ENCODE measurements at places on chromosomes 3 and 15. TPM values are rescaled to one million over a fixed set of nuclear protein-coding genes. Genes with fewer than 3 reads are reported as not detected.

Gene TTLL13
- not detected for total RNA-seq

Gene KBTBD13
- not detected for total RNA-seq

Gene GOLGA8M
- 0.26 TPM for total RNA-seq

Gene ZNF501
- total RNA-seq, result 16.0 TPM

Gene PLXND1
- total RNA-seq, result 109 TPM

- peak; percentile 5 for DNase-seq
Observed at GRCh38 chr3:172461530-172462138, 13.4 kb upstream of the GHSR start.

DNA sequence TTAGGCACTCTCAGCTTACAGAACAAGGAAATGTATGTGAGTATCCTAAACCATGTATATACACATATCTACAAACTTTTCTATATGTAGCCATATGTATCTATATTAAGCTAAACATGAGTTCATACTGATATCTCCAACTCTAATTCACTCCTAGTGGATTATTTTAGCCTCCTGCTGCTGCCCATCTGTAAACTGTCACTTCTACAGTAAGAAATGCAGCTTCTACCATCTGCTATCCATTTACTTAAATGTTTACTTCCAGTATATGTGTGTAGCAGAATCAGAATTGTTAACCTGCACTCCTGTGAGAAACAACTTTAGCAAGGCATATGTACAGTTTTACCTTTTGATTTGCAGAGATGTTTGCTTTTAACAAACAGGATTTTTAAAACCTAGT is 478.5 kb upstream of the CBLB start:
- DNase-seq, result no peak

DNA sequence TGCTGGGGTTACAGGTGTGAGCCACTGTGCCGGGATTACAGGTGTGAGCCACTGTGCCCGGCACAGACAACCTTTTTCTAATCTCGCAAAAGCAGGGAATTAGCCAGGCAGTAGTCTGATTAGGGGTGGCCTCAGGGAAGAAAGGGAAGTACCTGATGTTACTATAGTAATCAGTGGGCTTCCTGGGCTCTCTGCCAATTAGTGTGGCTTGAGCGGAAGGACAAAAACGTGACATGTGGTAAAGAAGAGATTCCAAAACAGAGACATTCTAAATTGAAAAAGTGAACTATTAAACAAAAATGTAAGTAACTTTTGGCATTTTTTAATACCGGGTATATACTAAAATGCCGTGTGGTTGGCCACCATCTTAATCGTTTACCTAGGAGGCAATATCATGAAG is 48.1 kb downstream of the CFAP20DC start:
- no peak for DNase-seq

GRCh38 chr3:24272875-24273274 is 221.8 kb downstream of the THRB start:
- no peak for DNase-seq

DNA sequence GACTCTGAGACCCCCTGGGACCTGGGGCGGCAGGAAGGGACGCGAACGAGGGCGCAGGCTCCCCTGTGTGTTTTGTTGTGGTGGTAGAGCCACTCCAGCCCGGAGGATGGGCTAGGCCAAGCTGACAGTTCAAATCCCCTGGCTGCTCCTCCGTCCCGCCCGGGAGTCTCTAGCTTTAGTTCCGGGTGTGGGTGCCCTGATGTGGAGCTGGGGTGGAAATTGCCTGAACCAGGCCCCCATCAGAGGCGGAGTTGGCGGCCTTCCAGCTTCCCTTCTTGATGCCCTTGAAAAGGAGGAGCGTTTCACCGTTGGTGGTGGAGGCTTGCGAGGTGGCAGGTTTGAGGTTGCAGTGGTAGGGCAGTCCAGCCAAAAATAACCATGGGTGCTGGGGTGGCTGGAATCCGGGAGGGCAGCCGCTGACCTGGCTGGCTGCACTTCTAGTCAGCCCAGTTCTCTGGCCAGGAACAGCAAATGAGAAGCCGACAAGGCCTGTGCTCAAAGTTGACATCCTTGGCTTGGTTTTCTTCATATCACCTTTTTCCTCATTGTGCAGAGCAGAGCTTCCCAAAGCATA is 817 bp downstream of the CLK3 start:
- DNase-seq, result peak; percentile 52

DNA sequence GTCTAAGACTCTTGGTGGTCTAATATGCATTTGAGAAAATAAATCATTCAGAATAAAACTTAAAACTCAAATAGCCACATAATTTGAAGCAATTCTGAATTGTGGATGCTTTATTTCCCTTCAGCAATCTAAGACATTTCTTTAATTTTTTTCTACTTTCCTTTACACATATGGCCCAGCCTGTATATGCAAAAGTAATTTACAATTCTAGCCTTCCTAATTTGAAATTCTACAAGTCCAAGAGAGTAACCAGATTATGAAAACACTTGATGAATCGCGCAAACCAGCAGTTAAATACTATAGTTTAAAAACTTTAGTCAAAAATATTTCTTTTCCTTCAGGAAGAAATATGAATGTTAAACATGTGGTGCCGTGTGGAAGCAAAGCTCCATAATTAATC is 1014.2 kb downstream of the TUSC7 start:
- DNase-seq, result no peak

GRCh38 chr3:126322181-126322967 is 34.8 kb downstream of the KLF15 start:
- no peak for DNase-seq

- DNase-seq, result no peak
Observed at GRCh38 chr15:60264088-60264487, 133.7 kb downstream of the ANXA2 start.

- DNase-seq, result no peak
Observed at GRCh38 chr3:51988286-51989146, 5.2 kb downstream of the ACY1 start.

DNA sequence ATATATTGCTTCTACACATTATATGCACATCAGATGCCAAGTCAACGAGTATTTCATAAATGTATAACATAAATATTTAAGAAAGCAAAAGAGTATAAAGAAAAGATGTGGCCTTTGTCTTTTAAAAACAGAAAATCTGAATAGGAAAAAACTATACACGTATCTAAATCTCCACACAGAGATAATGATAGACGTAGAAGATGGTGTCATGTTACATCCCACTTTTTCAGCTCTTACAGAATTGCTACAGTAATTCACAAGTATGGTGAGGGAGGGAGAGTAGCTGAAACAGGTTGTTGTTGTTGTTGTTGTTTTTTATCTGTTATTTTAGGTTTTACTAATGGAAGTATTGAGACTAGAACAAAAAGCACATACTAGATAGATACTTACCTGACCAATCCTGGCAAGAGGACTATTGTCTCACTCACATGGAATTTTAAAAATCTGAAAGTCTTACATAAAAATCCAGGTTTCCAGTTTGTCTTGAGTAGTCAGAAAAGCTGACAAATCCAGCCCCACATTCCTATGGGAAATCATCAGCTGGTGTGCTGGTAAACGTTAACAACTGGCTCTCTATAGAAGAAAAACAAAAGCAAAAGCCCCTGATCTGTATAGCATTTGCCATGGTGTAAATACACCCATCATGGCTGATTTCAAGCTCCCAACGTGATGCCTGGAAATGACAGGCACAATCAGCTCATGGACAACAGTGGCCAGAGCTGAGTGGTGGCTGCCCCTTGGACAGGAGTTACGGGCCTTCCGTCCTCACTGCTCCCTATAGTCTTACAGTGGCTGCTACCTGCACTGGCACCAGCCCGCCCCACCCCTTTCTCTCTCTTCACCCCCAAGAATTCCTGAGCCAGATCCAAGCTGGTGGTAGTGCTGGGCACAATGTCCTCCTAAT is 47.4 kb upstream of the VGLL4 start:
- peak; percentile 23 for DNase-seq

DNA sequence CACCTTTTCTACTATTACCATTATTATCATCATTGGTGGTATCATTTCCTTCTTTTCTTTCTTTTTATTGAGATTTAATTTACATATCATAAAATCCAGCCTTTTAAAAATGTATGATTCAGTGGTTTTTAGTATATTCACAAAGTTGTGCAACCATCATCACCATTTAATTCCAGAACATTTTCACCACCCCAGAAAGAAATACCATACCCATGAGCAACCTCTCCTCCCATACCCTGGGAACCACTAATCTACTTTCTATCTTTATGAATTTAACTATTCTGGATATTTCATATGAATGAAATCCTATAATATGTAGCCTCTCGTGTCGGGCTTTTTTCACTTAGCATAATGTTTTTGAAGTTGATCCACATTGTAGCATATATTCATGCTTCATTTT is 29.1 kb downstream of the AAGAB start:
- DNase-seq, result peak; percentile 77

DNA sequence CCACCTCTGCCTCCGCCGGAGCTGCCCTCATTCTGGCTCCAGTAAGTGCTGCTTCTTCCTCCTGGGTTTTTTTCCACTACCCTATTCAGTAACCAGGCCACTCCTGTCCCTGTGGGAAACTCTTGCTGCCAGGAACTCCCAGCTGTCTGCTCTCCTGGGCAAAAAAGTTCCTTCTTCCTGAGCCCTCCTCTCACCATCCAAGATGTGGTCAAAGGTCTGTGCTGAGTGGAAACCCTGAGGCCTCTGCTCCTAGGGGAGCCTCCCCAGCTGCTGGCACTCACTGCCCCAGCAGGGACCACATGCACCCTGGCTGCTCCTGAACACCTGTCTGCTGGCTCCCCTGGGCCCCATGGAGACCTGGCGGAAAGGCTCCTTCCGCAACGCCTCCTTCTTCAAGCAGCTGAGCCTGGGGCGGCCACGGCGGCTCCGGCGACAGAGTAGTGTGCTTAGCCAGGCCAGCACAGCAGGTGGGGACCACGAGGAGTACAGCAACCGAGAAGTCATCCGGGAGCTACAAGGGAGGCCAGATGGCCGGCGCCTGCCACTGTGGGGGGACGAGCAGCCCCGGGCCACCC is 454 bp downstream of the C15orf62 start:
- DNase-seq, result no peak

- peak; percentile 46 for DNase-seq
Observed at GRCh38 chr15:62068071-62068809, 1.5 kb downstream of the C2CD4A start.

DNA sequence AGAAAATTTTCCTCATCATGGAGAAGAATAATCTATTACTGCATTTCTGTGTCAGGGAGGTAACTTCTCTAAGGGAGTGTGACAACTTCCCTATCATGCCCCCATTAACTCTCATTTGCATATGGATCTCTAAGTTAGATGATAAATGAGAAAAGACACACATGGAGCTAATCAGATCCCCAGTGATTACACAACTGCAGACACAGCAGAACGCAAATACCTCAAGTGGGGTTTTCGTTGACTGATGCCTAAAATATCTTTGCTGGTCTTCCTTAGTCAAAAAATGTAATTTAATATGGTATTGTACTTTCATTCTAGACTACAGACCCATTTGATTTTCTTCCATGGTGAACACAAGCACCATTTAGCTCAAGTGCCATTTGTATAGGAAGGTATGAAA is 630.5 kb downstream of the TBL1XR1 start:
- DNase-seq, result no peak
